Psoas muscle (tissue), 8 donors: ENCODE measurements at places on chromosomes 6 and 20.

DNA sequence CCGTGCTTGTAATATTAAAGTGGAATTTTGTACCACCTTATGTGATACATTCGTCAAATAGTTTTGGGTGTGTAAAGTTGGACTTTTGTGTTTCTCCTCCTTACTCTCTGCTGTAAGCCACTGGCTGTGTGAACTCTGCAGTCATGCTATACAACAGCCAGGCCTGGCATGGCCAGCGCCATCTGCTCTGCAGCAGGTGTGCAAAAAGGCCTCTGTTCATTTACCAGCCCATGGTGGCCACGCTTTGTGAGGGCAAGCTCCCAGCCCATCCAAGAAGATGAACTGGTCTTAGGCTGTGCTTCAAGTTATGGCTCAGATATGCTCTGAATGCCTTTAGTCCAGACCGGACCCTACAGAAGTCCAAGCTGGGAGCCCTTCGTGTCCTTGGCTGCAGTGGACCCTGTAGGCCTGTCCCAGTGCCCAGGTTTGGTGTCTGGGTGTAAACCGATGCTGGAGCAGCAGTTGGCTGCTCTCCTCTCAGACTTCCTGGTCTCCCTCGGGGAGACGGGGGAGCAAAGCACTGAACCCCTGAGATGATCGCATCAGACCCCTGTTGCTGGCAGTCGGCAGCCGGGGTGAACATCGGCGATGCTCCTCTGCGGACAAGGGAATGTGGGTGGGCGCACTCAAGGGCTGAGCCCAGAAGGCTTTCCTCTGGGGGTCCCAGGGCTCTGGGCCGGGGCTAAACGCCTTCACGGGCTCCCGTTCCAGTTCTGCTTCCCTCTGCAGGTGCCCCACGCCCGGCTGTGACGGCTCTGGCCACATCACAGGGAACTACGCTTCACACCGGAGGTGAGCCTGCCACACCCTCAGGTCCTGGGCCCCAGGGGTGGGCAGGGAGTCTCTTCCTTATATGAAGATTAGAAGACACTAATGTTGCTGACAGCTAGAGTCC is 28.6 kb upstream of the PCMTD2 start:
- no peak for DNase-seq

DNA sequence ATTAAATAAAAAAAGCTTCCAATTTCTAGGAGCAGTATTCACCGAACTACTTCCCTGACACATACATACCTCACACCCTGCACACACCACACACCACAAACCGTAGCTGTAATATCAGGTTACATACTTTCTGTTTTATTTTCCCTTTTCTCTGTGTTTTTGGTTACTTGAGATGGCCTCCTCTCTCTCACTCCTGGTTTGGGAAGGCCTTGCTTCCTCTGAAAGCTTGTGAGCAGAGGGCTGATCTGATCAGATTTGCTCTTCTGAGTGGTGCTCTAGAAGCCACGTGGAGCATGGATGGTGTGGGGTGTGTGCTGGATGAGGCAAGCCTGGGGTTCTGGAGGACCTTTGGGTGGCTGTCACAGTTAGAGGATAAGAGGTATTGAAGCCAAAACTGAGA is 20.9 kb downstream of the UTRN start:
- no peak for DNase-seq

DNA sequence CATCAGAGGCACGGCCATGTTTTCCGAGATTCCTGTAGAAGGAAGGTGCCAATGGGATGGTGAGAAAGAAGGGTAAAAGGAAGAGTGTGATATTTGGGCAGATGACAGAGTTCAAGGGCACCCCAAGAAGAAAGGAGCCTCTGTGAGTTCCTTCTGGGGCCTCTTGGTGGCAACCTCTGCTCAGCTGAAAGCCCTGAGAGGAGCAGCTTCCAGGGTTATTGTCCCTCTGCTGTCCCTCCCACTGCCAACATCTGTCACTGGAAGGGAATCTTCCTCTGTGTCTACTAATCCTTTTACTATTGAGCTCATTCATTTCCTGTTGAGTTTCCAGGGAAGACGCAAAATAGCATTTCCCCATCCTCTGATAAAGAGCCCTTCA is 40.0 kb upstream of the KCNK16 start:
- DNase-seq: no peak

GRCh38 chr6:101799531-101799930 is 406.0 kb downstream of the GRIK2 start:
- DNase-seq: no peak

- no peak for DNase-seq
Measured at GRCh38 chr20:23601715-23602114, 4.0 kb downstream of the CST9 start.

GRCh38 chr20:17657898-17658647 is 24.0 kb downstream of the RRBP1 start:
- DNase-seq: no peak

GRCh38 chr6:77880501-77880900 is 227.7 kb downstream of the MEI4 start:
- DNase-seq: no peak

DNA sequence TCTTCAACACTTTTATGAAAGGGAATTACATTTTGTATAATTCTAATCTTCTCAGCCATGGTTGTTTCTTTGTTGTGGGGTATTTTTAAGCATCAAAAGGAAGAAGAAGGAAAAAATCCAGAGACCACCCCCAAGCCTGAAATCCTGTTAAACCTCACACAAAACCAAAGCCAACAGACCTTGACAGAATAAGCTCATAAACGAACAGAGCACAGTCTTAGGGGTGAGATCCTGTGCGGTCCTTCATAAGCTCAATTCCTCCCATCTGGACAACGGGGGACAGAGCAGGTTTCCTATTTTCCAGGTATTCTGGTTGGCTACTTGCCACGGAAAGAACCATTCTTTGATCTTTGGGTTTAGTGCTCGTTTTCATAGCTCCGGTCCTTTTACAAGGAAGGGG is 151.3 kb upstream of the SULF2 start:
- no peak for DNase-seq

- DNase-seq: peak; percentile 51
Measured at GRCh38 chr20:44714102-44714700, 968 bp upstream of the CCN5 start.

GRCh38 chr6:113526553-113526952 is 330.6 kb upstream of the MARCKS start:
- no peak for DNase-seq

GRCh38 chr6:17149571-17149970 is 47.7 kb downstream of the STMND1 start:
- no peak for DNase-seq

DNA sequence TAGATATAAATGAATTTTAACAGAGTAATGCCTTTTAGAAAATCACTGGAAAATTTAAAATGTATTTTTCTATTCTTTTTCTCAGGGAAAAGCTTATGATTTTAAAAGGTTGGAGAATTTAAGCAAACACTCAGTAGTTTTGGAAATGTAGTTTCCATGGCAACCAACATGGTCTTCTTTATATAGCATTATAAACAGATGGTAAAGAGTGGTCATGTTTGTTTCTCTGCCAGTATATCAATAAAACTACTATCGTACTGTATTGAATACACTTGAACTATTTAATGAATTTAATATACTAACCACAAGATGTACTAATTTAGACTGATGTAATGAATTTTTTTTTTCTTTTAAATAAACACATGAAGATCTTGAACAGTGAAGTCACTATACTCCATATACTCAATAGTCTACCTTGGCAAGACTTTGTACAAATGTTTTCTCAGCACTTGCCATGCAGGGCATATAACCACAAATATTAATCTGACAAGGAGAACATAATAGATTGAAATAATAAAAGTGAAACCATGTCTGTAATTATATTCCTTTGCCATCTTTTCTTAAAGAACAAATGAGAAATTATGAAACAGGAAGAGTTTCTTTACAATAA is 105.5 kb downstream of the PDSS2 start:
- DNase-seq: no peak

GRCh38 chr6:20732896-20733295 is 198.6 kb downstream of the CDKAL1 start:
- no peak for DNase-seq

GRCh38 chr6:81777586-81778268 is 25.2 kb upstream of the TENT5A start:
- DNase-seq: no peak

GRCh38 chr6:134909701-134910592 is 40.0 kb downstream of the ALDH8A1 start:
- DNase-seq: no peak

DNA sequence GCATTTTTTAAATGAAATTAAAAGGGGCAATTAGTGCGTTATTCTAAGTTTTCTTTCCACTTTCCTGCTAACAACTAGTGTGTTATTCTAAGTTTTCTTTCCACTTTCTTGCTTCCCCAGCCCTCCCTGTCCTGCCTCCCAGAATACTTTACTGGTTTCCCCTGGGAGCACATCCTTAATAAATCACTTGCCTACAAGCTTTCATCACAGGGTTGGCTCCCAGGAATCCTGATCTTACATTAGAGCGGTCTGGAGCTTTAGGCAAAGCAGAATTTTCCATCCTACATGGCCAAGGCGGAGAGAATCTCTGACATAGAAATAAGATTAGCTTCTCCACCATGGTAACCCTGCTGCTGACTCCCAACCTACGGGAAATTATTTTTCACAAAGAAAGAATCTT is 150.4 kb downstream of the BFSP1 start:
- DNase-seq: no peak

GRCh38 chr6:41895300-41896233 is at the start of gene USP49:
TSS of gene USP49 (minus strand) at chr6:41895375. CDS start at chr6:41806983, 88,392 bp downstream.
- DNase-seq: peak; percentile 95

- DNase-seq: no peak
Measured at GRCh38 chr6:129497481-129498441, 212.2 kb downstream of the ARHGAP18 start.

- DNase-seq: no peak
Measured at GRCh38 chr6:166109608-166110007, 58.0 kb downstream of the TBXT start.

DNA sequence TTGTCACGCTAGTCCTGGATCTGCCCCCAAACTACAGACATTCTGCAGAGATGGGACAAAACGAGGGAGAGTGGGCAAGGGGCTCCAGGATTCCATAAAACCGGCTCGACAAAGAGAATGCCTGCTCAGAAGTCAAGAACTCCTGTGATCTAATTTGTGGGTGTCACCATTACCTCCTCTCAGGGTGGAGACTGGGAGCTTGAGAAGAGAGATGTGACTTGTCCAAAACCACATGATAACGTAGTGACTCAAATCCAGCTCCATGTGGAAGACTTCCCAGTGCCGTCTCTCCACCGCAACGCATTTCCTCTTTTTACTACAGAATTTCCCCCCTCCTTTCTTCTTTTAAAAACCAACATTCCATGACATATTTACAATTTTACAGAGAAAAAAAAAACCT is 44.3 kb downstream of the TRERF1 start:
- DNase-seq: no peak

DNA sequence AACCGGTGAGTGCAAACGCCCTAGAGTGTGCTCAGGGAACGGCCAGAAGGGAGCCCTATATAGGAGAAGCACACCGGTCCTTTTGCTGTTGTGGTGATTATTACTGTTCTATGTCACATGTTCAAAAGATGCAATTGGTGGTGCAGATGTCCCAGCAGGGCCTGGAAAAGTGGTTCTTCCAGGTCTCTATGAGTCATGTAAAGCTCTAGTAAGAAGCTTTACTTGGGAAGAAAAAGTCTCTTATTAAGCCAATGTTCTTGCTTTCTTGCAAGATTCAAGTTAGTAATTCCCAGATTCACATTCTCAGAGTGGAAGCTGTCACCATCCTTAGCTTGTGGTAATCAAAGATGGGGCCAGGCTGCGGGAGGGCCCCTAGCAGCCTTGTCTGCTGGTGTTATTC is 23.3 kb downstream of the EDN3 start:
- no peak for DNase-seq

DNA sequence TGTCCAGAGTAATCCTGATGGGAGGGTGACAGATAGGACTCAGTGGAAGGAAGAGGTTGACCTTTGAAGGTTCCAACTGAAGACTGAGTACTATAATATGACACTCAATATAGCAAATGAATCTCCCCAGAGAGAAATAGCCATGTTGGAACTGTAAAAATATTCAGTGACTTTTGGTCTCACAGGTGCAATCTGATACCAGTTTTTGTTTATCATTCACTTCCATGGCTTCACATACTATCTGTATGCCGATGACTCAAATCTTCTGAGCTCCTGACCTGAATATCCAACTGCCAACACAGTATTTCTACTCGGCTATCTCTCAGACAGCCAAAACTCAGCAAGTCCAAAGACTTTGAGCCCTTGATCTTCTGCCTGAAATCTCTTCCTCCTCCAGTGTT is 21.8 kb upstream of the PKHD1 start:
- no peak for DNase-seq

DNA sequence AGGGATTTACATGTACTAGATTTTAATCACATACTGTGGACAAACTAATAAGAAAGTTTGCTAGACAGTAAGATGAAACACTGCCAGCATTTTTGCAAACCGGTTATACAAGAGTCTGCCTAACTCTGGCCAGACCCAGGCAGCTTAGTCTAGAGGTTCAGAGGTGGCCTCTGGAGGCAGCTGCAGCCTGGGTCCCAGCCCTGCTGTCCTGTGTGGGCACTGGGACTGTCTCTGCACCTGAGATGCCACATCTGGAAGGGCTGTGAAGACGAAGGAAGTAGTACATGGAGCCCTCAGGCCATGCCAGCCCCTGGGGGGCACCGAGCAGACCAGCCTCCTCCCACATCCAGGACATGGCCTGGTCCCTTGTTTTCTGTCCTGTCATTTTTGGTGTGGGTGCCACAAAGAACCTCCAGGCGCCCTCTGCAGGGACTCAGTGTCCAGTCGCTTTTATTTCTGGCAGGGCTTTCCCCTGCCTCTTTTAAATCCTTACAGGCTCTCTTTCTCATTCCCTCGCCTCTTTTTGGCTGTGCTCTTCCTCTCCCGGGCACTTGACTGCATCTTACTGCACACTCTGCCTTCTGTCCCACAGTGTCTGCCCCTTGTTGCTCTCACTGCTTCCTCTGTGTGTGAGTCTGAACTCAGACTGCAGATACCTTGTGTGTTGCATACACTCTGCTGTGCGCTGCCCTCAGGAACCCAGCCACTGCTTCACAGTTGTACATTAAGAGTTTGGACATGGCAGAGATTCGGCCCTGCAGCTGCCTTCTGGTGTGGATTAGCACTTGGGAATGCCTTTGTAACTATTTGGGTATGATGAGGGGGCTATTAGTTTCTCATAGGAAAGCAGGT is 216.7 kb downstream of the ZDHHC14 start:
- DNase-seq: no peak

- DNase-seq: no peak
Measured at GRCh38 chr6:8658416-8658815, 223.1 kb upstream of the SLC35B3 start.

DNA sequence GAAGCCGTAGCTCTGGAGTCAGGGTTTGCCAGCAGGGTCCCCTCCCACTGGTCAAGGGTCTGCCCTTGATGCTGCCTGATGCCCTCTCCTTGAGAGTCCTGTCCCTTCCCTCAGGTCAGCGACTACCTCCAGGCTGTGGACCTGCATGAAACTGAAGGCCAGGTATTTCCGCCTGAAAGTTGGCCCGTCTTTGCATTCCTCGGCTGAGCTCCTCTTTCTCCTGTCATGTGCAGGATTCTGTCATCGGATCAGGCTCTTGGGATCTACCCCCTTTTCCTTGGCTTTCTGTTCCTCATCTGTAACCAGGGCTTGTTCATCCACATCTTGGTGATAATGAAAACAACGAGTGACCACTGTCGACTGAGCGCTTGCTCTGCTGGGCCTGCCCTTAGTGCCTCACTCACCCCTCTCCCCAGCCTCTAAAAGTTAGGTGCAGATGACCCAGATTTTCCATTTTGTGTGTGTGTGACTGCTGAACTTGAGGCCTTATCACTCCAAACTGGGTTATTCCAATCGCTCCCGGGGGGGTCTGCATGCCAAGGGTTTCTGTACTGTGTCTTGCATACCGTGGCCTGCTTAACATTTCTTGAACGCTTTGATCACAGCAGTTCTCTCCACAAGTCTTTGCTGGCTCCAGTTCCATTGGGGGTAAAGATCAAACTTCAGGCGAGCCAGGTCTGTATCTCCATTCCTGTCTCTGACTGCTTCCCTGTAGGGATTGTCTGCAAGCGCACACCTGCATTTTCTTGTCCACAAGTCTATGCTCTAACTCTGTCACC is 81.6 kb downstream of the DTD1 start:
- no peak for DNase-seq
